ENCODE measurements at places on chromosomes 2 and 18.

GRCh38 chr2:188956290-188956689 lies 17.9 kb upstream of the COL3A1 start:
- no peak for DNase-seq

GRCh38 chr18:9647496-9648323 lies 33.4 kb upstream of the PPP4R1 start:
- peak; percentile 44 for DNase-seq

GRCh38 chr18:7177116-7177744 lies 53.7 kb upstream of the LRRC30 start:
- DNase-seq, result peak; percentile 89

DNA sequence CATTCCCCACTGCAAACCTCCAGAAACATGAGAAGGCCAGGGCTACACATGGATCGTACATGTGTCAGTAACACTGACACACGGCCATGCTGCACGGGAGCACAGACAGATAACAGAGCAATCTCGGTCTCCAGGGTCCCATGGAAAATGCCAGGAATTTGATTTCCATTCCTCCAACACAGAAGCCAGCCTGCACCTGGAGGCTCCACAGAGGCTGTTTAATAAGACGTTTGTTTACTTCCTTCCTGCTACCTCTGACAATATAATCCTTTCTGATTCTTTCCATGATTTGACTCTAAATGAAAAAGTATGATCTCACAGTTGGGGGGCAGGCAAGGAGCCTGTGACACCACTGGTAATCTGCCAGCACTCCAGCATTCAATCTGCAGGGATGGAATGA lies 210.9 kb upstream of the DDX18 start:
- no peak for DNase-seq

- peak; percentile 26 for DNase-seq
Measured at GRCh38 chr2:100408104-100408503, 9.4 kb downstream of the CHST10 start.

DNA sequence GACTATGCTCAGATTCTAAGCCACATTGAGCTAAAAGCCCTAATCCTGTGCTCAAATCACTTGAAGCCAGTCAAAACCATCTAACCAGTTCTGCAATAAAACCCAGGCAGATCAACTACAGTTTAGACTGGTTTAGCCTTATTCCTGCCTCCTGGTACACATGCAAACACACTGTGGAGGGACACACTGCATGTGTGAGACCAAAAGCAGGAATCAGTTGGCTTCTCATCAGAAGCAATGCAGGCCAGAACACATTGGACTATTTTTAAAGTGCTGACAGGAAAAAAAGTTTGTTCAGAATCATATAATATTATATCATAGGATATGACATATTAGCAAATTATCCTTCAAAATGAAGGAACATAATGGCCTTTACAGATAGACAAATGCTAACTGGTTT lies 52.5 kb upstream of the NT5C1B start:
- DNase-seq, result no peak

GRCh38 chr18:37570336-37570930 lies 4.8 kb upstream of the CELF4 start:
- DNase-seq, result no peak

GRCh38 chr18:40382197-40382596 lies 1572.8 kb upstream of the PIK3C3 start:
- DNase-seq, result no peak

GRCh38 chr2:12730265-12730664 lies 13.5 kb downstream of the TRIB2 start:
- no peak for DNase-seq

GRCh38 chr2:68172521-68172920 lies 14.8 kb downstream of the PNO1 start:
- DNase-seq, result no peak
